ENCODE measurements at places on chromosomes 11 and 22. TPM values are rescaled to one million over a fixed set of nuclear protein-coding genes. Genes with fewer than 3 reads are reported as not detected.

The FAM180B gene
- 1.4 TPM for total RNA-seq

The CALCB gene
- total RNA-seq: 0.95 TPM

DNA sequence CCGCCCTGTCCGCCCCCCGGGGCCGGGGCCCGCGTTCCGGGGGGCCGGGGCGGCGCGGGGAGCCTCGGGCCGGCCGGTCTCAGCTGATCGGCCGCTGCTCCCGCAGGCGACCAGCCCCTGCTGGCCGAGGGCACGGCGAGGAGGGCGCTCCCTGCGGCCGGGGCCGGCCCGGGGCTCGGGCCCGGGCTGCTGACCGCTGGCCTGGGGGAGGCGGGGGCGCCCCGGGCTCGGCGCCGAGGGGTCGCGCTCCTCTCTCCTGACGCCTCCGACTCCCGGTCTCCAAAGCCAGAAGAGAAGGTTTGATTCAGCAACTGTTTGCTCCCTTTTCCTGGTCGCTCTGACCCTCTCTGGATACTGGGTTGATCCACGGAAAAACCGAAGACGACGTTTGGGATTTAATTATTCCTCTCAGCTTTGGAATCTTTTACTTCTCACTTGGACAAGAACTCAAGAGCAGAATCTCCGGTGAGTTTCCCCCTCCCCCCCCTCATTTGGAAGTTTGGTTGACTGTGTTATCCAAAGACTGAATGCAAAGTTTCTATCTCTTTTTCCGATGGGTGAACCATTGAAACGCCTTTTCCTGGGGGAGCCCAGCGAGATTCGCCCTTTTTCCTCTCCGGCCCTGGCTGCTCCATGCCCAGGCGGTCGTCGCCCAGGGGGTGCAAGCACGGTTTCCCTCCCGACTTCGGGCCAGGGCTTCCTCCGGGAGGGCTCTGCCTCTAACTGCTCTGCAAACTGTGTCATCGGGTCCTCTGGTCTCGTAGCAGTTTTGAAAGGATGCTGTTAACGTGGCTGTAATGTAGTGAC, 725 bp downstream of the KDM2A start:
- DNase-seq: peak; percentile 63

GRCh38 chr22:27795053-27795452, 6.5 kb downstream of the MN1 start:
- no peak for DNase-seq

DNA sequence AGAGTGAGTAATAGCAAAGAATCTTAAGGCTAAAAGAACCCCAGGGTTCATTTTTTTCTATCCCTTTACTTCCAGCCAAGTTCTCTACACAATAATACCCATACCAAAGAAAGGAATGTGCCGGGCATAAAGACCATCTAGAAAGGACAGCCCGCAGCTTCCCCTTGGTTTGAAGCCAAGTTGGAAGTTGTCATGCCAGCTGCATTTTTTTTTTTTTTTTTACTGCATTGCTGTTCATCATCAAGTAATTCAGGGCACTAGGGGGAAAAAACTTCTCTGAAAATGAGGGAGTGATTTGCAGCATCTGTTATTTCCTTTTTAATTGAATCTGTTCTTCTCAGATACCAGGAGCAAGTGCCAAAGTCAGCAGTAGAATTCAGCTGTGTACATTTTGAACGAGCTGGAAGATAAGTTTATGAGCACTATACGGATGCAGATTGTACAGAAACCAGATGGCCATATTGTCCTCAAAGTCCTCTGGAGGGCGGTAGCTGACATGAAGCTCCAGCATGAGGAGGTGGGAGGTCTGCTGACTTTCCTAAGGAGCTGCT, 56.4 kb downstream of the UBASH3B start:
- peak; percentile 46 for DNase-seq

- no peak for DNase-seq
Measured at GRCh38 chr22:27311698-27312550, 489.6 kb downstream of the MN1 start.

DNA sequence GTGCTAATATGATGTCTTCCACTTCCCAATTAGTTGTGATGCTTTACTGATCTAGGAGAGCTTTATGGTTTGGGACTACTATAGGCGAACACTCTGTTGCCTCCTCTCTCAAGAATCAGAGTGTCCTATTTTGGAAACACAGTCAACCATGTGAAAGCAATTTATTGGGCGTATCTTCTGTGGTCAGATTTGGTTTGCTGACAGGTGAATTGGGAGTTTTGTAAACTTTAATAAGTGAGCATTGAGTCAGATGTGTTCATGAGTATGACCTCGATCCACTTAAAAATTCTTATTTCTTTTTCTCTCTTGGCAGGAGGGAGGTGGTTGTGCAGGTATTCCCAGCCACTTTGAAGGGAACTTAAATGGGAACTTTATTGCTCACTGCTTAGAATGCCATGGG, 4.4 kb downstream of the CAT start:
- no peak for DNase-seq

DNA sequence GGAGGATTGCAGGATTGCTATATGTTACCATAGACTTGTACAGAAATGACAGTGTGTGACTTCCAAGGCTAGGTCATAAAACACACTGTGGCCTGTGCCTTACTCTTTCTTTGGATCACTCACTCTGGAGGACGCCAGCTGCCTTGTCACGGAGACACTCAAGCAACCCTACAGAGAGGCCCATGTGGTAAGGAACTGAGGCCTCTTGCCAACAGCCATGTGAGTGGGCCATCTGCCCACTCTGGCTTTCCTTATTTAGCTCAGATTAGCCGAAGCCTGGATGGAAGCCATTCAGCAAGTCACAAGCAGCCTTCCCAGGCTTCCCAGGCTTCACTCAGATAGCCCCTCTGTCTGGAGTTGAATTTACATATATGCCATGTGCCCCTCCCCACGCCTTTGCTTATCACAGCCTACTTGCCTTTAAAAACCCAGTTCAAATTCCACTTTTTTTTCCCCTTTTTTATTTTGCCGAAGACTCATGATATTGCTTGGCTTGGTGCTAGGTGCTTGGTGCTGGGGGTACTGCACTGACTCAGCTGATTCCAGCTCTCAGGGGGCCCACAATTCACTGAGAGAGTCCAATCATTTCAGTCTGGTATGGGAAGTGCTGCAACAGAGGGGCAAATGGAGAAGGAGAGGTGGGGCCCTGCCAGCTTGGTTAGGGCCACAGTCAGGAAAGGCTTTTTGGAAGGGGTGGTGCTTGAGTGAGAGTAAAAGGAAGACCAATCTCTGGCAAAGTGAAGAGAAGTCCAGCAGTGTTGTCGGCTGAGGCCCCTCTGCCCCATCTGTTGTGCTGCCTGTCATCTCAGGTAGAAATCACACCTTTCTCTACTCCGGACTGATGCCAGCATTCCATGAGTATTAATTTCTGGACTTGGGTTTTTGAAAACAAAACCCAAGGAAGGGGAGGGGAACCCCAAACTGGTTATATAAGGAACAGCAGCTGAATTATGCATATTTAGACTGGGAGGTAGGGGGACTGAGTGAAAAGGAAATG, 14.5 kb upstream of the P4HA3 start:
- DNase-seq: peak; percentile 95

The UBASH3B gene
- total RNA-seq: 12.9 TPM

GRCh38 chr22:26891429-26891828, 234.0 kb downstream of the MIAT start:
- DNase-seq: no peak

- DNase-seq: no peak
Measured at GRCh38 chr11:14334893-14335292, 24.1 kb downstream of the RRAS2 start.

The ASCL2 gene
- total RNA-seq: not detected

The PKP3 gene
- total RNA-seq: not detected

- no peak for DNase-seq
Measured at GRCh38 chr22:34797826-34798225, 268.1 kb upstream of the ISX start.

The IGLL1 gene
- not detected for total RNA-seq

The ASCL3 gene
- total RNA-seq: not detected

The OR51B6 gene
- total RNA-seq: not detected

DNA sequence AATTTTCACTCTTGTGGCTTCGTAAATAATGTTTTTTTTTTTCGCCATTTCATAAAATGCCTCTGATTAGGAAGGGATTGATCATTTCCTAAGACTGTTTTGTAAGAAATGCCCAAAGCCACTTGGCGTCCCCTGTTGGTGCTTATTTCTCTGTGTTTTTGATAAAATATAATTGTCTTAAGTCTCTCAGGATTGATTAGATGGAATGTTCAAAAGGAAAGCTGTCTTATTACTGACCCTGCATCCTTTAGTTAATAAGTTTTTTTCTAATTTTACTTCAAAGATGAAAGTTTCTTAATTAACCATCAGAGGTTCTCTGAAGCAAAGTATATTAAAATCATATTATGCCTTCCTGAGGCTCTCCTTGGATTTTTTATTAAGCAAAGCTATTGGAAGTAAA, 624.3 kb upstream of the TENM4 start:
- no peak for DNase-seq

- no peak for DNase-seq
Measured at GRCh38 chr11:113401718-113402117, 14.1 kb downstream of the ANKK1 start.

DNA sequence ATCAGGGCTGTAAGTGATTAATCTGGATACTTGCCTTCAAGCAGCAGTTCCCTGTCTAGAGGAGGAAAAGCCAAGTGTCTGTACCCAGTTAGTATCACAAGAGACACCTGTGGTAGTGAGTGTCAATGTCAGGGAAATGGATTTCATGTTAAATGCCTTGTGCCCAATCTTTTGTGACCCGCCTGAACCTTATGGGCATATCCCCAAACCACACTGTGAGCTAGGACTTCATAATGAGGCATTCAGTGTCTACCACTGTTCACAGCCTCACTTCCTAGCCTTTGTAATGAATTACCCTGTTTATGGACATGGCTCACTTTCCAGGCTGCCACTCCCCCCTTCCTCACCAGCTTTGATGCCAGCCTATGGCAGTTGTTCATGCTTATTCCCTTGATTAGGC, 125.1 kb downstream of the TRIM44 start:
- no peak for DNase-seq

- DNase-seq: no peak
Measured at GRCh38 chr22:23184764-23185113, 4.4 kb downstream of the BCR start.

The UBTFL1 gene
- total RNA-seq: not detected

DNA sequence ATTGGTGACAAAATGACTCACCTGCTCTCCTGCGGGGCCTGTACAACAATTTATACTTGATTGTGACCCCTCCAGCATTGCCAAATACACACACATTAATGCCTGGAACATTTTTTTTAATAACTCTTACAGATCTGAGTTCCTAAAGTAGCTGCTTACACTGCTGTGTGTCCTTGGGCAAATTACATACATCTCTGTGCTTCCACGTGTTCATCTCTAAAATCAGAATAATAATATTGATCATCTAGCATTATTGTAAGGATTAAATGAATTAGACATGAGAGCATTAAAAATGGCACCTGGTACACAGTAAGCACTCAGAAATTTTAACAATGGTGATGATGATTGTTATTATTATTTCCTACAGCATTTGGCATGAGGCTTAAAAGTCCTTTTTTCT, 21.5 kb upstream of the WT1 start:
- DNase-seq: no peak

- no peak for DNase-seq
Measured at GRCh38 chr22:49803737-49804375, 23.8 kb downstream of the BRD1 start.

The NXPE4 gene
- total RNA-seq: not detected

The XNDC1N gene
- total RNA-seq: 6.3 TPM

The GRM5 gene
- under 0.01 TPM for total RNA-seq

GRCh38 chr11:132712466-132712865, 819.8 kb downstream of the OPCML start:
- DNase-seq: no peak

The NAALADL1 gene
- total RNA-seq: 45.7 TPM

DNA sequence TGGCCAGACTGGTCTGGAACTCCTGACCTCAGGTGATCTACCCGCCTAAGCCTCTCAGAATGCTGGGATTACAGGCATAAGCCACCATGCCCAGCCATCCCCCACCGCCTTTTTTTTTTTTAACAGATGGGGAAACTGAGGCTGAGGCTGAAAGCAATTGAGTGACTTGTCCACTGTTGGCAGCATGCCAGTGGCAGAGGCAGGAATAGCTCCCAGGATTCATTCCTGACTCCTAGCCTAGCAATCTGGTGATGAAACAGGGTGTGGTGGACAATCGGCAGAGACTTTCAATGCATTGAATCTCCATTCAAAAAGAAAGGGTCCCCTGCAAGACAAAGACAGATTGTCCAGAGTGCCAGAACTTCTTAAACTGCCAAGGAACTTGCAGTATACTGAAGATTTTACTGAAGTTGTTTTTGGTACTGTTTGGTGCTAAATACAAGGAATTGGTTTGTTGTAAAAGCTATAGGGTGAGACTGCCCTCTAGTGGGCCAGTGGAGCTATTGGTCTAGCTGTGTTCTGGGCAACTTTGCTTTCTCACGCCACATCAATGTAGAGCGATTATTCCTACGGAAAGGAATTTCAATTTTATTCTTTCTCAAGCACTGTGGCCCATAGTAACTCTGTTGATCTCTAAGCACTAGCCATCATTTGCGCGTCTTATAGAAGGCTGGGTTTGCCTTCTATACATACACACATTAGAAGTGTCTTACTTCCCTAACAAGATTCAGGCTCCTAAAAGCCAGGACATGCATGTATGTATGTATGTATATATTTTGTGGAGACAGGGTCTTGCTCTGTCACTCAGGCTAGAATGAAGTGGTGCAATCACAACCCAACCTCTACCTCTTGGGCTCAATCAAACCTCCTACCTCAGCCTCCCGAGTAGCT, 21.0 kb downstream of the C22orf31 start:
- DNase-seq: peak; percentile 81

The MUC2 gene
- total RNA-seq: 2.5 TPM

DNA sequence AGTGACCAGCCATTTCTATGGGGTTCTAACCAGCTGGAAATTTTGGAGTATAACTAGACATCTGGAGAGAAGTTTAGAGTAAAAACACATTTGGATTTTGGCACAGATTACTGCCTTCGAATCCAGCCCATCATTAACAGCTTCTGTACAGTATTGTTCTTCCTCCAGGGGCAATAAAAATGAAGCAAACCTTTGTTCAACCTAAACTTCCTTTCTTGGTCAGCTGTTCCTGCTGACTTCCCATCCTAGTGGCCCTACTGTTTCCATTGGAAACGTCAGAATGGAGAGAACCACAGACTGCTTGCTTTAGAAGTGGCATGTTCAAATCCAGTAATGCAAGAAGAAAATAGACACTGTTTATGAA, 203.7 kb upstream of the MTMR2 start:
- DNase-seq: no peak

- DNase-seq: no peak
Measured at GRCh38 chr11:20046416-20046815, 113.9 kb downstream of the DBX1 start.

GRCh38 chr11:15327786-15328231, 213.1 kb downstream of the INSC start:
- no peak for DNase-seq

DNA sequence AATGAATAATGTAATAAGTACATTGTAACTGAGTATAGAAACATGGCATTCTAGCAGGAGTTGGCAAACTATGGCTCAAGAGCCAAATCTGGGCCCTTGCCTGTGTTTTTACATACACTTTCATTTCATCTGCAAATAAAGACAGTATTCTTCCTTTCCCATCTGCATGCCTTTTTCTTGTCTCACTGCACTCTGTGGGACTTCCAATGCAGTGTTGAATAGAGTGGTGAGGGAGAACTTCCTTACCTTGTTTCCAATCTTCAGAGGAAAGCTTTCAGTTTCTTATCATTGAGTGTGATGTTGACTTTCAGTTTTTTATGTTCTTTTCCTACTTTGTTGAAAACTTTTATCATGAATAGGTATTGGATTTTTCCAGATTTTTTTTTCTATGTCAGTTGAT, 82.1 kb downstream of the USP47 start:
- no peak for DNase-seq

The OR56A1 gene
- total RNA-seq: not detected

GRCh38 chr11:81342966-81343365, 1390.7 kb downstream of the FAM181B start:
- no peak for DNase-seq

All from sigmoid colon (tissue), 7 donors.